ENCODE measurements at places on chromosomes 16 and 17. TPM values are rescaled to one million over a fixed set of nuclear protein-coding genes. Genes with fewer than 3 reads are reported as not detected.

DNA sequence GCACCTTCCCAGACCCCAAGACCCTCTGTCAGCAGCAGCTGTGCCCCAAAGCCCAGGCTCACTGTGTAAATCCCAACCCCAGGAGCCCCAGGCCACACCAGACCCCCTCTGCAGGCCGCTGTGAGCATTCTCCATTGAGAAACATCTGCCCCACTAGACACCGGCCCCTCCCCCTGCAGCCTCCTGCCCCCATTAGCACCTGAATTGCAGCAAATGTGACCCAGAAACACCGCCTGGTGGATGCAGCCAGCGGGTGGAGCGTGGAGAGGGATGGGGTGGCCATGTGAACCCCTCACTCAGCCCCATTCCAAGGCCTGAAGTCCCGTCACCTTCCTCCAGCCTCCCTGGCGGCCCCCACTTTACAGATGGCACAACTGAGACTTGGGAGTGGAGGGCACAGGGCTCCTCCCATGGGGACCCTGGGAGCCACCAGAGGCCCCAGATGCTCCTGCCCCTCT lies 2.2 kb downstream of the UBALD1 start:
- H3K4me1 ChIP-seq: peaks cover 42% of the 10 kb centered on the region
- peak overlapping the region; percentile 90 for H3K27ac ChIP-seq
- H3K36me3 ChIP-seq: peaks cover 30% of the 10 kb centered on the region
- no peaks in the 10 kb centered on the region for H3K27me3 ChIP-seq

DNA sequence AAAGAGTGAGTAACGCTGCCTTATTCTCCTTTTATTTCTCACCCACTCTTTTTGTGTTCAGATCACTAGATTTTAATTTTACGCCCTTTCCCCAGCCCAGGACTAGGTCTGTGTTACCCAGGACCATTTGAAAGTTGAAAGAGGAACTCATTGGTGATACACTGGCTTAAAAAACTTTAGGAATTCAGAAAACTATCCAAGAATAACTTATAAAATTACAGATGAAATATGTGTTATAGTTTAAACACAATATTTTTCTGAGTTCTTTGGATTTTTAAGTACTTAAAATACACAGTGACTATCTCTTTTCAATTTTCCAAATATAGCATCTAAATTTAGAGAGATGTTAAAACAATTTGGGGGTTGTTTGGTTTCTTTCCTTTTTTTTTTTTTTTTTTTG lies 385.2 kb downstream of the CDH13 start:
- no peaks in the 10 kb centered on the region for H3K36me3 ChIP-seq
- no peak for DNase-seq
- no peak overlapping the region for H3K4me3 ChIP-seq
- H3K27ac ChIP-seq: no peak overlapping the region

Gene ATP2A3
- 30.2 TPM for total RNA-seq

Gene HELZ
- total RNA-seq: 52.1 TPM

DNA sequence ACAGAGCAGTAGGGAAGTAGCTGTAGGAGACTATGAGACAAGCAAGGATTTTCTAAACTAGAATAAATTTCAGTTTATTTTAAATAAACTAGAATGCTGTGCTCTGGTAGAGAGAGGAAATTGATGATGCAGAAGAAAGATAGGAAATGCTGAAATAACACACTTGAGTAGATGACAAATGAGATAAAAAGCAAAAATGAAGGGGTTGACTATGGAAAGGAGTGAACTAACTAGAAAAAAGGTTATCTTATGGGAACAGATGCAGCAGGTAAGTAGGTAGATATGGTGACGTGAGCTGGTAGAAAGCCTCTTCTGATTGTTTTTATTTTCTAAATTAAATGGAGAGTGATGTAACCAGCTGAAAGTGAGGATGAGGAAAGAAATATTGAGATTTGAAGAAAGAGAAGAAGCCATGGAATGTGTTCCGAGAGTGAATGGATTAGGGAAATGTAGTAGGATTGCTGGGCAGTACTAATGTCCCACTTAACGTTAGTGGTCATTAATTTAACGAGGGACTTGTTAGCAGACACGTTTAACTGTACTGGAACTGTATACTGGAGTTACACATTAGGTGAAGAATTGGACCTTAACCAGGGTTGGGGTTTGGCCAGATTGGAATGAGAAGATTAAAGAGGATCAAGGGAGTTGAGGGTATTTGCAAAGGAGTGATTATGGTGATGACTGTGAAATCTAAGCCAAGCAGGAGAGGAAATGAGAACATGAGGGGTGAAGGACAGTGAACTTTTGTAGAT lies 196.5 kb downstream of the TANC2 start:
- H3K36me3 ChIP-seq: no peaks in the 10 kb centered on the region
- no peak overlapping the region for H3K4me3 ChIP-seq
- no peak overlapping the region for H3K27ac ChIP-seq

Gene CTRB2
- total RNA-seq: not detected

- H3K36me3 ChIP-seq: no peaks in the 10 kb centered on the region
- DNase-seq: peak; percentile 48
- peak overlapping the region; percentile 100 for H3K27ac ChIP-seq
These were observed 606 bp downstream of the THAP11 start for GRCh38 chr16:67842509-67843342.

DNA sequence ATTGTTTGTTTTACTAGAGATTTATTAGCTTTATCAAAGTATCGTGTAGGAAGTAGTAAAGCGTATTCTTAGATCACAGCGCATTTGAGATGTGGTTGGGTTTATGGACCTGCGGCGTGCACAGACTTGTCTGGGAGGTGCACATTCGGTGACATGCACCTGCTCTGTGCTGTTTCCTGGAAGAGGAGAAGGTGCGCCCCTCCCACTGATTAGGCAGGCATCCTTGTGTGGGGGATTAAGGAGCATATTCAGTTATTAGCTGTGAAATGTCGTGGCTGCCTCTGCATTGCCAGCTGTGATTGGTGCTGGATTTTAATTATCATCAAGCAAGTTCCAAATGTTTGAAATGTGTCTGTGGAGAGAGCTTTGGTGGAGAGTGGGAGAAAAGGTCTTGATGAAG lies 903.8 kb upstream of the RBFOX1 start:
- DNase-seq: no peak
- H3K27ac ChIP-seq: no peak overlapping the region
- H3K27me3 ChIP-seq: no peaks in the 10 kb centered on the region
- H3K4me3 ChIP-seq: no peak overlapping the region

Gene CHRNE
- total RNA-seq: 1.7 TPM

- H3K4me1 ChIP-seq: peaks cover 7% of the 10 kb centered on the region
- H3K36me3 ChIP-seq: peaks cover 40% of the 10 kb centered on the region
- H3K27ac ChIP-seq: no peak overlapping the region
- H3K4me3 ChIP-seq: no peak overlapping the region
These were observed 7.2 kb downstream of the KIAA0753 start for GRCh38 chr17:6633263-6633662.

GRCh38 chr16:2691491-2692248 lies 9.3 kb downstream of the KCTD5 start:
- H3K36me3 ChIP-seq: peaks cover 16% of the 10 kb centered on the region
- H3K4me1 ChIP-seq: peaks cover 41% of the 10 kb centered on the region
- no peak overlapping the region for H3K27ac ChIP-seq
- H3K4me3 ChIP-seq: no peak overlapping the region
- no peak for DNase-seq

Gene SBK1
- total RNA-seq: 2.1 TPM

DNA sequence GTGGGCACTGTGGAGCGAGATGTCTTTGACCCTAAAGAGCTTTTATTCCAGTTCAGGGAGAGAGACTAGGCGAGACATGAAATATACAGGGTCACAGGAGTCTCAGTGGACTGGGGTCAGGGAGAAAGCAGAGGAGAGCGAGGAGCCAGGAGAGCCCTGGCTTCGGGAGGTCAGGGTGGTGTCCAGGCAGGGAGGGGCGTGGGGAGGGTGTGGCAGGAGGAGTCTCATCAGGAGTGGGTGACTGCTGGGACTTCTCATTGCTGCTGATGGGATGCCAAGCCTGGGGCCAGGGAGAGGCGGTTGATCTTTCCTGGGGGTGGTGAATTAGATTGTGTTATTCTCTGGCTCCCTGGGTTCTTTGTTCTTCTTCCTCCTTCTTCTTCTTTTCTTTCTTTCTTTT lies 22.4 kb upstream of the USP7 start:
- H3K27ac ChIP-seq: no peak overlapping the region
- no peaks in the 10 kb centered on the region for H3K36me3 ChIP-seq
- no peak overlapping the region for H3K4me3 ChIP-seq
- H3K4me1 ChIP-seq: no peaks in the 10 kb centered on the region

Gene SMIM5
- total RNA-seq: 7.3 TPM

Gene TP53TG3B
- total RNA-seq: not detected

Gene NUDT7
- total RNA-seq: 24.1 TPM

Gene PEX12
- total RNA-seq: 3.8 TPM

Gene ACSM5
- 2.1 TPM for total RNA-seq

GRCh38 chr17:28571361-28572122 lies at the start of gene PIGS:
Gene PIGS, minus strand, starts transcription at chr17:28571524. Its CDS starts 28 bp downstream, at chr17:28571496.
- no peaks in the 10 kb centered on the region for H3K36me3 ChIP-seq
- H3K27me3 ChIP-seq: no peaks in the 10 kb centered on the region
- H3K4me3 ChIP-seq: peak within 1 kb of the TSS; percentile 99
- H3K4me1 ChIP-seq: peaks cover 18% of the 10 kb centered on the region
- H3K27ac ChIP-seq: peak within 1 kb of the TSS; percentile 93

Gene ZNF19
- total RNA-seq: 11.5 TPM

DNA sequence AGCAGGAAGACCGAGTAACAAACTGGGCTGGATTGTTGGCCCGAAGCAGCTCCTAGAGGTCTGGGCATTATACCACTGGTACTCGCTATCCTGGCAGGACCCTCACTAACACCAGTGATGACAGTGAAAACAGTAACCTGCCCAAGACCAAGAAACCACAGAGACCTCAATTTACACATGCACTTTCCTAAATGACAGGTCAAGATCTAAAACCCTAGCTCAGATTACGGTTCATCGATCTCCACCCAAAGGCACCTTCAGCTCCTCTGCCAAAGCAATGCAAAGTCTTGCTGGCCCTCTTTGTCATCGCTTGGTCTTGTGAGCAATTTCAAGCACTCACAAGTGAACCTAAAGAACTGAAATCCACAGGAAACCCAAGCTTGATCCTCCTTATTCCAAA lies 1.5 kb downstream of the PIP4K2B start:
- H3K27ac ChIP-seq: peak overlapping the region; percentile 2
- peak overlapping the region; percentile 97 for H3K4me3 ChIP-seq
- H3K4me1 ChIP-seq: peaks cover 34% of the 10 kb centered on the region

- peak overlapping the region; percentile 41 for H3K27ac ChIP-seq
- no peaks in the 10 kb centered on the region for H3K27me3 ChIP-seq
- no peak overlapping the region for H3K4me3 ChIP-seq
- DNase-seq: no peak
- no peaks in the 10 kb centered on the region for H3K36me3 ChIP-seq
These were observed 122.4 kb downstream of the HIC1 start for GRCh38 chr17:2177235-2177811.

GRCh38 chr17:67557921-67558320 lies 159.8 kb upstream of the NOL11 start:
- no peaks in the 10 kb centered on the region for H3K4me1 ChIP-seq
- no peak overlapping the region for H3K4me3 ChIP-seq
- no peak for DNase-seq
- H3K36me3 ChIP-seq: no peaks in the 10 kb centered on the region
- no peak overlapping the region for H3K27ac ChIP-seq

GRCh38 chr17:80942423-80943345 lies 49.0 kb upstream of the CHMP6 start:
- H3K36me3 ChIP-seq: no peaks in the 10 kb centered on the region
- no peaks in the 10 kb centered on the region for H3K27me3 ChIP-seq
- peak; percentile 98 for DNase-seq
- no peak overlapping the region for H3K4me3 ChIP-seq
- H3K4me1 ChIP-seq: peaks cover 7% of the 10 kb centered on the region
- peak overlapping the region; percentile 30 for H3K27ac ChIP-seq

- DNase-seq: no peak
- H3K4me3 ChIP-seq: peak overlapping the region; percentile 67
- no peaks in the 10 kb centered on the region for H3K27me3 ChIP-seq
These were observed 4.6 kb downstream of the IGFBP4 start for GRCh38 chr17:40447806-40448205.

- H3K27ac ChIP-seq: peak overlapping the region; percentile 74
- peak overlapping the region; percentile 25 for H3K4me3 ChIP-seq
- peaks cover 31% of the 10 kb centered on the region for H3K4me1 ChIP-seq
- no peak for DNase-seq
These were observed 59.5 kb downstream of the SLFN11 start for GRCh38 chr17:35313875-35314409.

DNA sequence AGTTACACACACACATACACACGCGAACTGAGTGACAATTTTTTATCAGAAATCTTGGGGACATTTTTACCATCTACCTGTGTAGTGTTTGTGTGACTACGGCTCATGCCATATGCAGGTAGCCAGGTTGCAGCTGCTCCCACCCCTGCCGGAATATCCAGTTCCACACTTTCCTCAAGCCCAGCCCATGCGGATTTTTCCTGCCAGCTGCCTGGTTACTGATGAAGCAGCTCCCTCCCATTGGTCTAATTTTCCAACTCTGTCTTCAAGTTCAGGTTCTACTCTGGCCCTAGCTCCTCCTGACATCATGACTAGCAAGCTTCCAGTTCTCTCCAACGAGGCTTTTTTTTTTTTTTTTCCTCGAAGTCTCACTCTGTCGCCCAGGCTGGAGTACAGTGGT lies 4.8 kb downstream of the GSG1L2 start:
- no peaks in the 10 kb centered on the region for H3K27me3 ChIP-seq
- no peaks in the 10 kb centered on the region for H3K4me1 ChIP-seq
- no peaks in the 10 kb centered on the region for H3K36me3 ChIP-seq
- no peak overlapping the region for H3K4me3 ChIP-seq
- DNase-seq: no peak

- DNase-seq: no peak
- H3K4me3 ChIP-seq: no peak overlapping the region
- H3K4me1 ChIP-seq: no peaks in the 10 kb centered on the region
- H3K27ac ChIP-seq: no peak overlapping the region
- no peaks in the 10 kb centered on the region for H3K27me3 ChIP-seq
These were observed 128.9 kb upstream of the PMFBP1 start for GRCh38 chr16:72300892-72301291.

- no peak for DNase-seq
- no peaks in the 10 kb centered on the region for H3K27me3 ChIP-seq
- H3K27ac ChIP-seq: no peak overlapping the region
- H3K4me3 ChIP-seq: no peak overlapping the region
- H3K4me1 ChIP-seq: no peaks in the 10 kb centered on the region
- H3K36me3 ChIP-seq: no peaks in the 10 kb centered on the region
These were observed 279.9 kb upstream of the DYNLRB2 start for GRCh38 chr16:80260906-80261311.

Gene TBC1D3H
- not detected for total RNA-seq
